ENCODE measurements at places on chromosomes 4 and X. TPM values are rescaled to one million over a fixed set of nuclear protein-coding genes. Genes with fewer than 3 reads are reported as not detected.

- DNase-seq, result no peak
These were observed 162.7 kb downstream of the STIM2 start for GRCh38 chr4:27023366-27023765.

DNA sequence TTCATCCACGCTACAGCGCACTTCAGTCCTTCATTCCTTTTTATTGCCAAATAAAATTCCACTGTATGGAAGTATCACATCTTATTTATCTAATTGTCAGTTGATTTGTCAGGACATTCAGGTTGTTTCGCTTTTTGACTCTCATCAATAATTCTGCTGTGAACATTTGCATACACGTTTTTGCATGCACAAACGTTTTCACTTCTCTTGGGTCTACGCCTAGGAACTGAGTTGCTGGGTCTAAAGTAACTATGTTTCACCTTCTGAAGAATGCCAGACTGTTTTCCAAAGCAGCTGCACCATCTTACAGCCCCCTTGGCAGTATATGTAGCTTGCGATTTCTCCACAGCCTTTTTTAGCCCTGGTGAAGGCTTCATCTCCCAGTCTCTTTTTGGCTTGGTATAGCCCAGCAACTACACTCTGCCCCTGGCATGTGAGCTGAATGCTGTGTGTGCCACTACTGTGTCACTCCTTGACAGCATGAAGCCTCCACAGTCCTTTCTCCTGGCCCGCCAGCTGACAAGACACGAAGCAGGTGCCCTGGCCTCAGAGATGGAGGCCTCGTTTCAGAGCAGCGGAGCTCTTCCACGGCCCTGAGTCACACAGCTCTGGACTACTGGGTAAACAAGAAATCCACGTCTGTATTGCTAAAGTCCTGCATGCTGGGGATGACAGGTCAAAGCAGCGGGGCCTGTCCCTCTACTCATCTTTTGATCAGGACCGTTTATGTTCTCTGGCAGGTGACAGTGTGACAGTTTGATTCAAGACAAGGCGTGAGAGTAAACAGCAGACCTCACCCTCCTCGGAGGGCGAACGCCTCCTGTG is 75.5 kb downstream of the NSUN7 start:
- no peak for DNase-seq

- DNase-seq, result no peak
These were observed 144.0 kb upstream of the JADE1 start for GRCh38 chr4:128665514-128665913.

DNA sequence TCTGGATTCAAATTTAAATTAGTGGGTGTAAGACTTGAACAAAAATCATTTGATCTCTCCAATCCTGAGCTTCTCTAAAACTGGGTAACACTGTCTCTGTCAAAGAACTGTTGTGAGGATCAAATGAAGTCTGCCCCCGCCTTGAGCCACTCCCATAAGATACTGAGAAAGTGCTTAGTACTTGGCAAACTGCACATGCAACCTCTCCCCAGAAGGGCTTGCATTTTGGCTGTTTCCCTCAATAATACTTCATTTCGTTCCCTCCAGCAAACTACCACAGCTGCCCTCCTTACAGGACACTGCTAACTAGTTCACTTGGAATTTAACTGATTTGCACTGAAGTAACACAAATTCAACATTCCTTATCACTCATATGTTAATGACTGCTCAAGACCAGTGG is 79.8 kb downstream of the APBB2 start:
- no peak for DNase-seq

DNA sequence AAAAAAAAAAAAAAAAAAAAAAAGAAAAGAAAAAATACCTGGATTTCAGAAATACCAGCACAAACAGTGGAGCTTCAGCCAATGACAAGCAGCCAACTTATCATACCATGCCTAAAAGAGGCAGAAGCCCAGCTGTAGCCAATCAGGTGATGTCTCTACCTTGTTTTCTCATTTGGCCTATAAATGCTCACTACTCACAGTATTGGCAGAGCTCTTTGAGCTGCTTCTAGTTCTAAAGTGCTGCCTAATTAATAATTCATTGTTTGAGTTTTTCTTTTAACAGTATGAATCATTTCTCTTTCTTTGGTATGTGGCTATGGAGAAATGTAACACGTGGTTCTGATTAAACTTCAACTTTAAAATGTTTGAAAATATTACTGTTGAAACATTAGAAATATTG is 188.8 kb upstream of the TECRL start:
- no peak for DNase-seq

DNA sequence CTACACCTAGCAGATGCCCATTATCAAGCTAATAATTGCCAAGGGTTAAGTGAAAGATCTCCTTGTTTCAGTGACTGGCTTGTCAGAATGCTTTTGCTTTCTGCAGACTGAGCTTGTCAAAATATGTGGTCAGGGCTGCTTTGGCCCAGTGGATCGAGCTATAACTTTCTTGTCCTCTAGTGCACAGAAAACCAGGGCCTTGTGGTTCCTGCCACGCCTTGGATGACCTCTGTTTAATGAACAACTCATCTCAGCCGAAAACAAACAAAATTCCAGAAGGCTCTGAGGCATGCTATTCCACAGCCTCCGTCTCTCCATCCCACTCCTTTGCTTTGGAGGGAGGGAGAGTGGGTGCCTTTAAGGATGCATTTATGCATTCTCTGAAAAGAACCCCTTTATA is 11.3 kb downstream of the EVC start:
- no peak for DNase-seq

- no peak for DNase-seq
These were observed 9.1 kb upstream of the GTPBP6 start for GRCh38 chrX:327660-328126.

GRCh38 chr4:148396986-148397673 is 45.1 kb downstream of the NR3C2 start:
- DNase-seq, result no peak

DNA sequence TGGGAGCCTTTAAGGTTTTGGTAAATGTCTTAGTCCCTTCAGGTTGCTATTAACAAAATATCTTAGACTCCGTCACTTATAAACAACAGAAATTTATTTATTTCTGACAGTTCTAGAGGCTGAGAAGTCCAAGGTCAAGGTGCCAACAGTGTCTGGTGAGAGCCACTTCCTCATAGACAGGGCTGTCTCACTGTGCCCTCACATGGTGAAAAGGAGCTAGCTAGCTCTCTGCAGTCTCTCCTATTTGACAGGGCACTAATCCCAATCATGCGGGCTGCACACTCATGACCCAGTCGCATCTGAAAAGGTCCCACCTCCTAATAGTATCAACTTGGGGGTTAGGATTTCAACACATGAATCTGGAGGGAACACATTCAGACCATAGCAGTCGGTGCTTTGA is 63.4 kb upstream of the KLF3 start:
- no peak for DNase-seq

DNA sequence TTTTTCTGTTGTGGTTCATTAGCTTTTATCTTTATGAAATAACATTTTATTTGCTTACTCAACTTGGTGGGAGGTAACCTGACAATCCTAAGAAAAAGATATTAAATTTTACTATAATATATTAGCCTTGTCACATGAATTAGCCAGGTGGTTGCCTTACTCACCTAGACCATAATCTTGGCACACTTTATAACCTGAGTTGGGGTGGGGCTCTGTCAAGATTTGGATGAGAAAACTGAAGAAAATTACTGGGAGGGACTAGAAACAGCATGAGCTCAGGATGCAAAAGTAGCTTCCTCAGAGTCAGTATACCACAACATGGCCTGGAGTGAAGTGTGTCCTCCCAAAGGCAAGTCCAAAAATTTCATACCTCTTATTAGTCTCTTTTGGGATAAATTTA is 164.9 kb upstream of the ANXA3 start:
- DNase-seq, result no peak

DNA sequence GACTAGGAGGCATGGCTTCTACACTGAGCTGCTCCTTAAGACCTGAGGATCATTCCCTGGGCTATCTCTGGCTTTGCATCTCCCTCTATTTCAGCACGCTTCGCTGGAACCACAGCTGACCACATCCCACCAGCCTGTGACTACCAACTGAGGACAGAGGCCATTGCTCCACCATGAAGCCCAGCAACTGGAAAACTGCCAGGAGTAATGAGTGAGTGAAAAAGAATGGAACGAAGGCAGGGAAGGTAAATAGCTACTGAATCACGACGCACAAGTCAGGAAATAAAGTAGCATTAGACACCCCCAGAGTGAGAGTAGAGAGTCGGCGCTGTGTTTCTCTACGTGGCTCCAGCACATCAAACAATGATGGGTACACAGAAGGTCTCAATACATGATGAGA is 314.7 kb downstream of the LDB2 start:
- DNase-seq, result no peak

DNA sequence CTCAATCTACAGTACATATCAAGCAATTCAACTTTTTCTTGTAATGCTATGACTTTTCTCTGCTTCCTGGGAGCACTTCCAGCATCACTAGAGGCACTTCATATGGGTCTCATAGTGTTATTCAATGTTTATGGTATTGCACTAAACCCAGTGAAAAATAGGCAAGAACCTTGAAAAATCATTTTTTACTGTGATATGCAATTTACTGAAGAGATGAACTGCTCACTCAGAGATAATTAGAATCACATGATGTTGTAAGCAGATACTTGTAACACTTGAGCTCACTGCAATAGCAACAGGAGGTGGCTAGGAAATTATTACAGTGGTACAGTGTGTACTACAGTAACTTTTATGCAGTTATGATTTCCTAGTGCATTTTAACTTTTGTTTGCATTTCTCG is 93.3 kb downstream of the RASGEF1B start:
- no peak for DNase-seq

DNA sequence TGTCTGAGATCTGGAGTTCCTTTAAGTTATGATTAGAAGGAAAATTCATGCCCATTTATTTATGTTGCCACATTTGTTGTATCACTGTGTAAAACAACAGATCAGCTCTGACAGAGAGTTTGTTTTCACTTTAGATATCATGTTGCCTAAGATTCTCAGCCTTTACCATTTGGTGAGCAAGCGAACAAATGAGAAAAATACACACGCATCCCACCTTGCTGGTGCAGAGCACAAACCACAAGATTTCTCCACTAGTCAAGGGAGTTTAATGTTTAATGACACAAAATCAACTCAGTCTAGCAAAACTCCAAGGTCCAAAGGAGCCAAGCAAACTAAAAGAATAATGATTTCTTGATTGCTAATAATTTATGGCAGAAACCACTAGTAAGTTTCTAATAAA is 27.7 kb downstream of the FGF5 start:
- no peak for DNase-seq

DNA sequence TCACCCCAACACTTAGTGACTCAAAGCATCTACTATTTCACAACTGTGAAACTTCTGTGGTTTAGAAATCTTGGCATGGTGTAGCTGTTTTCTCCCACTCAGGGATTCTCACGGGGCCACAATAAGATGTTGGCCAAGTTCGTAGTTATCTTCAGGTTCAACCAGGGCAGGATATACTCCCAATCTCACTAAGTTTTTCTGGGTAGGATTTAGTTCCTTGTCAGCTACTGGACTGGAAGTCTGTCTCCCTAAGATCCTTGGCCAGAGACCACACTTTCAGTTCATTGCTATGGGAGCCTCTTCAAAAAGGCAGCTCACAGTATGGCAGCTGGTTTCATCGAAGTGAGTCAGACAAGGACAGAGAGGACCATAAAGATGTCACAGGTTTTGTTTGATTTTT is 111.7 kb upstream of the PDHA2 start:
- DNase-seq, result no peak

The ZMYM3 gene
- polyA plus RNA-seq, result 36.7 TPM

The HERC5 gene
- polyA plus RNA-seq, result 3.4 TPM

The CYLC1 gene
- not detected for polyA plus RNA-seq

The SUPT20HL1 gene
- polyA plus RNA-seq, result not detected

The AMBN gene
- not detected for polyA plus RNA-seq

The GYPE gene
- polyA plus RNA-seq, result not detected

The ARHGAP6 gene
- polyA plus RNA-seq, result 8.7 TPM

The STPG2 gene
- polyA plus RNA-seq, result 0.11 TPM

The FAAH2 gene
- 0.85 TPM for polyA plus RNA-seq
